ENCODE measurements at places on chromosomes 12 and 14.
A peak's percentile ranks its signal among the peaks of the same experiment; 100 is the strongest.

- no peak for DNase-seq
These were observed 3.9 kb upstream of the PPP1R1A start for GRCh38 chr12:54592316-54592715.

DNA sequence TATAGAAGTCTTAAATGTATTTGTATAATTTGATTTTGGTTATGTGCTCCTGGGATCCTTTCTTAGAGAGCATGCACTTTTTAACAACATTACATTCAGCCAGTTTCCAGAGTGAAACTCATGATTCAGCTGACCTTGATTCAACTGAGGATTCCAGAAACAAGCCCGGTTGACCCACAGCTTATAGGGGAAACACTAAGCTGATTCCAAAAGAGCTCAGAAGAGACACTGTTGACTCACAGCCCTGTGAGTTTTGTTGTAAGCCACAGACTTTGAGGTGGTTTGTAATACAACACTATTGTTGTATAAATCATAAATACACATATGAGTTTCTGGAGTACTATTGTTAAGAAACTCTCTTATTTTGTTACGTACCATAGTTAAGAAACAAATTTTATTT, 133.8 kb upstream of the MGAT4C start:
- peak; percentile 13 for DNase-seq

DNA sequence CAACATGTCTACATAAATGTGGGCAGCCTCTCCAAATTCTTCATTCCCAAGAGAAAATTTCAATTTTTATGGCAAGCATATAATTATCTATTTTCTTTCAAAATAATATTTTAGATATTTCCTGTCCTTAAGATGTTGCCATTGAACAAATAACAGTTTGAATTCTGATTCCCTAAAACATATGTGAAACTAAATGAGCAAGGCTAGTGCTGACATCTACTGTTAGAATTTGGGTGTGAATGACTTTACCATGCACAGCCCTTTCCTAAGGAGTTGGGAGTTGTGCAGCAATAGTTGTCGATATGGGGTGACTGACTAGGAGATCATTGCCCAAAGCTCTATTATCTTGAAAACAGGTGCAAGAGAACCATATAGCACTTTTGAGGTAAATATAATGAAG, 108.2 kb upstream of the SLC38A4 start:
- no peak for DNase-seq

- DNase-seq, result no peak
These were observed 110.3 kb downstream of the SINHCAF start for GRCh38 chr12:31215518-31216232.

- DNase-seq, result no peak
These were observed 23.2 kb upstream of the BMAL2 start for GRCh38 chr12:27309293-27309994.

DNA sequence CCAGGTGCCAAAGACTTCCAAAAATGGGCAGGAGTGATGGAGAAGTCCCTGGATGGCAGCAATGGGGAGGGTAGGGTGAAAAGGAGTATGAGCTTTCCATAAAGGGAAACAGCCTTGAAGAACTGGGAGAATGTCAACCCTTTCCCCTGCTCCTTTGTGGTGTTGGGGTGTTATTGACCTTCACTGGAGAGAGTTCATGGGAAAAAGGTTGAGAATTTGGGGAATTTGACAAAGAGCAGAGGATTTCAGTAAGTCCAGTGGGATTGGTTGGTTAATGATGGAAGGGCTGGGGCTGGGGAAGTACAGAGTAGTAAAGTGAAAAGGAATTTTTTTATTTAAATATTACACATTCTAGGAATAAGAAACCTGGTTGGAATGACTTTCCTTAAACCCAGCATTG, 116.6 kb downstream of the ERC1 start:
- no peak for DNase-seq

- no peak for DNase-seq
These were observed 18.9 kb upstream of the COCH start for GRCh38 chr14:30855345-30856037.

GRCh38 chr12:120710031-120710804, at the start of gene UNC119B:
TSS of gene UNC119B (plus strand) at chr12:120710458. CDS start at chr12:120710475, 17 bp downstream.
- peak; percentile 67 for DNase-seq

- no peak for DNase-seq
These were observed 92.5 kb upstream of the EIF5 start for GRCh38 chr14:103241531-103241930.

- no peak for DNase-seq
These were observed 391.2 kb downstream of the RAD51B start for GRCh38 chr14:68210729-68211299.

- no peak for DNase-seq
These were observed 13.8 kb downstream of the NFKBIA start for GRCh38 chr14:35390577-35391387.

DNA sequence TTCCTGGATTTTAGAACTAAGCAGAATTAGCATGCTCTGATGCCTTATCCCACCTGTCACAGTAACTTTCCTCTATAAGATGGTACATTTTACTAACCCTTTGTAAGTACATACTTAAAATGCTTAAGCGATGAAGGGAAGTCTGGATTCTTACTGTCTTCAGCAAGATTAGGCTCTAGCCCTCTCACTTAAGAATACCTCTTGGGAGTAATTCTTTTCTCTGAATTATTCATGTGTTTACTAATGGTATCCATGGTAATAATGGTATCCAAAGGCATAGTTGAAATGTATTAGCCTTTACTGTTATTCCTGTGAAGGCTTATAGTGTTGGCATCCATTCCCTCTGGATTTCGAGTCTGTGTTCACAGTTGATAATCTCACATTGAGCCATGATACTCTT, 176.9 kb downstream of the MON2 start:
- DNase-seq, result no peak

- peak; percentile 70 for DNase-seq
These were observed 3.0 kb upstream of the IFI27L2 start for GRCh38 chr14:94132285-94132887.

DNA sequence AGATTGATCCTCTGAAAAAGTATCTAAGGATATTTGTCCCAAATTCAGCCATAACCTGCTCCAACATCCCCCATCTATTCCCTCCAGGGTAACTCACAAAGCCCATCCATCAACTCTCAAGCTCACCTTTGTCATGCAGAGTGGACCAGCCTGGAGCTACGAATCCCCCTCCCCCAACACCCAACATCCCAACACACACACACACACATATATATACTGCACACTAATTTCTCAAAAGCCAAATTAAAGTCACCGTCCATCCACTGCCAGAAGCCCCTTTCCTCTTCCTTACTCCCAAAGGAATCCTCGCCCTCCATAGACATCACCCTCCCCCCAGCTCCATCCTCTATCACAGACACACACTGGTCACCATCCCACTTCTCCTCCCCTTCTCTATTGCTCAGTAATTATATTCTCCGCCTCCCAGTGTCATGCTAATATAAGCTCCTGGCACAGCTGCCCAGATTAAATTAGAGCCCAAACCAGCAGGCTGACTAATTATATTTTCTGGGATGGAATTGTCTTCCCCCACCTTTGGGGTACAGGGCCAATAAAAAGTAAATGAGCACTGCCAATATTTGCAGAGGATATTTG, 13.5 kb upstream of the TESPA1 start:
- no peak for DNase-seq

DNA sequence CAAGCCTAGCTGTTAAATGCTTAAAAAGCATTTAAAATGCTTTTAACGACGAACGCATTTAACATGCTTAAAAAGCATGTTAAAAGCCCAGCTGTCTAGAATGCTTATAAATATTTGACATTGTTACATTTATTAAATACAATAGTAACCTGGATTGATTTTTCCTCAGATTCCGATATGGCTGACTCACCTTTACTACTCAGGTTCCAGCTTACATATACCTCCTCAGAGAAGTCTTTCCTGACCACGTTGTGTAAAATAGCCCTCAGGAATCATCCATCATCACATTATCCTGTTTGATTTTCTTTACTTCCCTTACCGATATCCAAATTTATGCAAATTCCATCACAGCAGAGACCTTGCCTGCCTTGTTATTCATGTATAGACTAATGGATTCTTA, 51.4 kb downstream of the SLC41A2 start:
- DNase-seq, result no peak

- no peak for DNase-seq
These were observed 16.7 kb upstream of the CRY1 start for GRCh38 chr12:107109726-107110719.

DNA sequence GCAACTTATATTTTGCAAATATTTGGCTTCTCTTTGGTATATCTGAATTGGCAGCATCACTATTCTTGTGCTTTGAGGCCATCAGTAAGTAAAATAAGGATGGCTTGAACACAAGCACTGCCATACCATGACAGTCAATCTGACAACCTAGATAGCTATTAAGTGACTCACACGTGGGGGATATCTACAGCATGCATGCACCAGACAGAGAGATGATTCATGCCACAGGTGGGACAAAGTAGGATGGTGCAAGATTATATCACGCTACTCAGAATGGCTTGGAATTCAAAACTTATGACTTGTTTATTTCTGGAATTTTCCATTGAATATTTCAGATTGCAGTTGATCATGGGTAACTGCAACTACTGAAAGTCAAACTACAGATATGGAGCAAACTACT, 675.6 kb upstream of the MDGA2 start:
- no peak for DNase-seq

GRCh38 chr12:47277972-47278448, 198.3 kb upstream of the AMIGO2 start:
- no peak for DNase-seq

GRCh38 chr12:66860752-66861750, 182.2 kb upstream of the GRIP1 start:
- peak; percentile 52 for DNase-seq

DNA sequence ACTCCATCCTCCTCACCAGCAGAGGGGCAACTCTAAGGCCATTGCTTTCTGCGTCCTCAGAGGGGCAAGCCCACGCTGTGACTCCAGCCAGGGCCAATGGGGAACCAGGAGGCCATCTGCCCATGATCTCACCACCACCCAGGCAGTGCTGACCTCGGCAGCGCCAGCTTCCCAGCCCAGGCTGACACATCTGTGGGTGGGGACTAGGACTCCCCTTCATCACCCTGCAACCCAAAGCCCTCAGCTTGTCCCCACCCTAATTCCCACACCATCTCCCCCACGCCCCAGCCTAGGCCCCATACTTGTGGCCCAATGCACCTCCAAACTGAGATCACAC, 58.6 kb downstream of the VWF start:
- no peak for DNase-seq

DNA sequence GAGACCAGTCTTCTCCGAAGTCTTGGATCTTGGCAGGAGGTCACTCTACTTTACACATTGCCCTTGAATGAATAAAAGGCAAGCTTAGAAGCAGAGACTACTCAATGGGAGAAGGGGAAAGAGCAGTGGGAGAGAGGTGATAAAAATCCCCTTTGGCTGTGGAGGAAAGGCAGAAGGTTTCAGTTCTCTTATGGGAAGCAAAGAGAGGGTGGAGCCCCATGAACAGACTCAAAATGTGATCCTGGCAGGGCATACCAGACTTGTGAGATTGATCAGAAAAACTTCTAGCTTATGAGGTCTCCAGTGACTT, 49.6 kb upstream of the HECTD1 start:
- DNase-seq, result no peak

DNA sequence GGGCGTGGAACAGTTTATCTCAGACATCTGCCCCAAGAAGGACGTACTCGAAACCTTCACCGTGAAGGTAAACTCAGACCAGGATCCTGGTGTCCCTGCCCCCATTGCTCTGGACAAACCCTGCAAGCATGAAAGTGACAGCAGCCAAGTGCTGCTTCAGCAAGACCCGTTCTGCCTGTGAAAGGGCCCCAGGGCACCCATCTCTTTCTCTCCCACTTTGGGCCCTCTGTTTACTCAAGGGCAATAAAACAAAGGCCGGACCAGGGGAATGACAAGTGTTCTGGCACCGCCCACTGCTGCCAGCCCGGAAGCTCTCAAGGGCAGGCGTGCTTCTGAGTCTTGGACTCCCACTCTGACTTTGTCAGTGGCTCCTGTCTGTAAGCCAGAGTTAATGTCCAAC, 35.3 kb downstream of the CD9 start:
- no peak for DNase-seq

DNA sequence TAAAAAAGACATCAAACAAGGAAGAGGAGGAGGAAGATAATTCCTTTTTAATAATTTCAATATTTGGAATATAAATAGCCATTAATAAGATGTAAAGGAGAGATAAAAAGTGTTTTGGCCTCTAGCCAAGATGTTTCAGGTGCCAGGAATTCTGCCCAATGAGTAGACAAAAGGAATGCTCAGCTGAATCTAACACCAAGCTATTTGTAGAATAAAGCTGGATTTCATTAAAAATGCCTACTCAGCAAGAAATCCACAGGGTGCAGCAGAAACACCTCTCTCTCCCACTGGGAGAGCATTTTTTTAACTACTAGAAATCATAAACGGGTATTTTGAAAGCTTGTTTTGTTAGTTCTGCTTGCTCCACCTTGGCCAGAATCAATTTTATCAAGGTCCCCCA, 4.1 kb upstream of the STAB2 start:
- no peak for DNase-seq

GRCh38 chr12:113244478-113244958, 23.3 kb downstream of the TPCN1 start:
- DNase-seq, result no peak

- DNase-seq, result no peak
These were observed 73.9 kb upstream of the CAPRIN2 start for GRCh38 chr12:30828686-30829085.

- peak; percentile 82 for DNase-seq
These were observed 7.1 kb upstream of the SMUG1 start for GRCh38 chr12:54195737-54196347.

GRCh38 chr12:118034429-118035189, 18.1 kb downstream of the RFC5 start:
- peak; percentile 46 for DNase-seq

DNA sequence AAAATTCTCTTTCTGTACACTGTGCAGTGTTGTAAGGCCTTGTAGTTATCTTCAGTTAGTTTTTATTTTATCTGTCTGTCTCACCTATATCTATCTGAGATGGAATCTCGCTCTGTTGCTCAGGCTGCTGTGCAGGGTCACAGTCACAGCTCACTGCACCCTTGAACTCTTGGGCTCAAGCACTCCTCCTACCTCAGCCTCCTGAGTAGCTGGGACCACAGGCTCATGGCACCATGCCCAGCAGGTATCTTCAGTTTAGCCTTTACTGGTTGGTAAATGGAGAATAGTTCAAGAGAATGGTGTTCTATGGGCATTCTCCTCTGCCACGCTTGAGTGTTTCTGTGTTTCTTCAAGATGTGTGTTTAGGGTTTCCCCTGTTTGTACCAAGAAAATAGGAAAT, 13.6 kb downstream of the TULP3 start:
- no peak for DNase-seq

DNA sequence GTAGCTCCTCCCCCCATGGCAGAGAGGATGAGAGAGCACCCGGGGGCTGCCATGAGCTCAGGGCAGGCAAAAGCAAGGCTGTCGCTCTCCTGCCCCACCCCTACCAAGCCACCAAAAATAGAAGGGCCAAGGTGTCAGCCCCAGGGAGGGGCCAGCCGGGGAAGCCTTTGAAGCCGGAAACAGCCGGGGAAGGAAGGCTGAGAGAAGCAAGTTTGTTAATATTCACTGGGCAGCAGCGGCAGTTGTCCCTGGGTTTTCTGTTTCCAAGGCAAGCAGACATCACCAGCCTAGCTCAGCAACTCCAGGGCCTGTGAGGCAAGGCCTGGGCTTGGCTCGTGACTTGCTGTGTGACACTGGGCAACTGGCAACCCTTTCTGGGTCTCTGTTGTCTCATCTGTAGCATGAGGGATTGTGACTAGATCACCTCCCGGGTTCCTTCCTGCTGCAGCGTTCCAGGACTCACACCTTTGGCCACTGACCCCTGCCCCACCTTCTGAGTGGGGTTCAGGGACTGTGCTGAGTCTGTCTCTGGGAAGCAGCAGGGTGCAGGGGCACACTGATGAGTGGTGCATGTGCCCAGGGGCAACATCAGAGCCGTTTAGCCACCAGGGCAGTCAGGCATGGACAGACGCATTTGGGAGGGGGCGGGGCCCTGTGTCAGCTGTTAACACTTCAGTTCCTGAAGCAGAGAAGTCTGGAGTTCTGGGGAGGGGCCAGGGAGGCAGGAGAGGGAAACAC, 24.3 kb downstream of the SYNDIG1L start:
- DNase-seq, result peak; percentile 38
